ENCODE measurements at places on chromosomes 1 and 21.

- peak; percentile 76 for DNase-seq
Observed at GRCh38 chr1:23530747-23531561, at the start of gene E2F2. E2F2 (minus strand) TSS chr1:23531233; CDS start chr1:23530793, 440 bp downstream.

GRCh38 chr1:222910699-222911098 is 95.9 kb downstream of the DISP1 start:
- no peak for DNase-seq

- no peak for DNase-seq
Observed at GRCh38 chr1:156852418-156852874, 6.5 kb downstream of the INSRR start.

GRCh38 chr1:36463463-36463802 is 751 bp downstream of the MRPS15 start:
- no peak for DNase-seq

GRCh38 chr21:26461500-26461899 is 111.6 kb downstream of the CYYR1 start:
- DNase-seq = no peak

- DNase-seq = peak; percentile 58
Observed at GRCh38 chr1:182149411-182149965, 88.0 kb upstream of the ZNF648 start.

DNA sequence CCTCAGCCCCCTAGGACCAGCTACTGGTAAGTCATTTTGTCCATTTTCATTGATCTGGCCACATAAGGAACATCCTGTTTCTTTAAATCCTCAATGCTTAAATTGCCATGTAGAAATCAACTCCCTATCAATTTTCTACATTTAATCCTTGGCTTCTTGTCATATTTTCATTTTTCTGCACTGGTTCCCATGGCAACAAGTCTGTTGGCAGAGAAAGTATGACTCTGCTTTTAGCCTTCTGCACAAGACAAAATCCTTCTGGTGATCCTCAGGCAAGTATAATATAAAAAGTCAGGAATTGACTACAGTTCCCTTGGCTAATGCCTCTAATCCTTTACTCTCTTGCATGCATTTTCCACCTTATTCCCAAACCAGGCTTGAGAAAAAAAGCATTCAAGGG is 65.0 kb downstream of the LRRC40 start:
- no peak for DNase-seq

GRCh38 chr21:41864311-41865001 is 14.7 kb downstream of the PRDM15 start:
- no peak for DNase-seq

GRCh38 chr1:198977909-198978308 is 339.1 kb downstream of the PTPRC start:
- no peak for DNase-seq

DNA sequence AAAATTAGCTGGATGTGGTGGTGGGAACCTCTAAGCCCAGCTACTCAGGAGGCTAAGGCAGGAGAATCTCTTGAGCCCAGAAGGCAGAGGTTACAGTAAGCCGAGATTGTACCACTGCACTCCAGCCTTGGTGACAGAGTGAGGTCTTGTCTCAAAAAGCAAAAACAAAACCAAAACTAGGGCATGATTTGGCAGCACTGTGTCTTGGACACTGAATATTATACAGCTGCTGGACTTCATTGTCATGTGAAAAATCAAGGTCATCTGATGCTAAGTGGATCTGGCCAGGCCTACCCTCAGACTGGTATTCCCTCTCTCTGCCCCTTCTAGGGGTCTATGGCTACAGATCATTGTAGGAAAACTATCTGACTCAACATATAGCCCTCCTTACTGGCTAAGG is 55.2 kb upstream of the MRPS6 start:
- no peak for DNase-seq

GRCh38 chr1:53278298-53278725 is 40.0 kb upstream of the MAGOH start:
- peak; percentile 90 for DNase-seq

DNA sequence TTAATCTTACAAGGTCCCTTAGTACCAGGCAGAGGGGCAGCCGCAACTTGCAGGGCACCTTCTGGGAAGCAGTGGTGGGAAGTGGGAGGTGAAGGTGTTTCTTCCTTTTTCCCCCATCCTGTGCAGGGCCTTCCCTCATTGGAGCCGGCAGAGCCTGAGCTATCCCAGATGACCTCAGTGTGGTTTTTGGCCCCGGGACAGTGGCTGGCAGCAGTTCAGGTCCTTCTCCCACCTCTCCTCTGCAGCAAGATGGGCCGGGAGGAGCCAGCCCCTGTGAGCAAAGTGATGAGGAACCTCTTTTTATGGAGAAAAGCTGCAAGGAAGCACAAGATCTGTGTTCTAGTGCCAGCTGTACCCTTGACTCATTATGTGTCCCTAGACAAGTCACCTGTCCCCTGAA is 6.8 kb downstream of the PFKFB2 start:
- DNase-seq = no peak

DNA sequence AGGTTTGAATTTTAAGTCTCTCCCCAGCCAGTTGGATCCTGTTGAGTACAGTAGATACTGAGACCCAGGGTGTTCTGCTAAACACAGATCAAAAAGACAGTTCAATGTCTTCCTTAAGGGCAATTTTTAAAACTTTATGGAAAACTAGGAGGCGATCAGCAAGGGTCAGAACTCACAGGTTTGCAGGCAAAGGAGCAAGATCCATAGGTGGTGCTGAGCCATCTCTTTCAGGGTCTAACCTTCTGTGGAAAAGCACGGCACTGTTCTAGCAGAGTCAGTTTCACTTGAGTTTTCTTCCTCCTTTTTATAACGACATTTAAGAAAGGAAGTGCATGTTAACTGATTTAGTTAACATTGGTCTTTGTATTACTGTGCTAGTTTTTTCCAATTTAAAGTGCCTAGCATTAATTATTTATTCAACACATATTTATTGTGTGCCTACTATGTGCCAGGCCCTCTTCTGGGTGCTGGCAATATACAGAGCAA is at the start of gene CD84:
Gene CD84, minus strand, starts transcription at position 281 of the 486 bp plus-strand sequence. Its CDS starts 59 bp downstream, at position 222.
- DNase-seq = no peak

GRCh38 chr1:207863893-207864535 is 46.9 kb downstream of the CD34 start:
- no peak for DNase-seq

DNA sequence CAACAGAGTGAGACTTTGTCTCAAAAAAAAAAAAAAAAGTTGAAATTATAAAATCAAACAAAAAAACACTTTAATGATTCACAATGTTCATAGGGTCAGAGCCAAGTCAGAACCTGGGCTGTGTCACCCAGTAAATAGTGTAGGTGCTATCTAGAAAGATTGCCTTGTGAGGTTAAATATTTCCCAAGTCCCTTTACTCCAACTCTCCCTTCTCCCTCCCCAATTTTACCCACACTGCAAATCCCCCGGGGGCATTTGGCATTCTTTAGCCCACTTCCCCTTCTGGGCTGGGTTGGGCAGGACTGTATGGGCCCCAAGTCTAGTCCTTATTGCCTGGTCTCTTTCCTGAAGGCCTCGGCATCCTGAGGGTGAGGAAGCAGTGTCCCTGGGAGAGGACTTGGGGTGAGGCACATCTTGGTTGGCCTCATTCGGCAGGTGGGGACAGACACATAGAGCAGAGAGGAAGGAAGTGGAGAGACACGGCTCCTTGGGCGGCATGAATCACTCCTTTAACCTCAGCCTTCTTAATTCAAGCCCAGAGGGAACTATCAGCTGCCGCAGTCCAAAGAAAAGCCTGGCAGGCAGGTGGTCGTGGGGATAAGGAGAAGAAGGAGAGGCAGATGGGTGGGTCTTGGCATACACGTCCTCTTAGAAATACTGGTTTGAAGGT is 8.2 kb downstream of the ADORA1 start:
- DNase-seq = no peak

- no peak for DNase-seq
Observed at GRCh38 chr1:25209516-25209915, 22.8 kb downstream of the SYF2 start.

- no peak for DNase-seq
Observed at GRCh38 chr1:115428256-115428655, 90.2 kb upstream of the NGF start.

DNA sequence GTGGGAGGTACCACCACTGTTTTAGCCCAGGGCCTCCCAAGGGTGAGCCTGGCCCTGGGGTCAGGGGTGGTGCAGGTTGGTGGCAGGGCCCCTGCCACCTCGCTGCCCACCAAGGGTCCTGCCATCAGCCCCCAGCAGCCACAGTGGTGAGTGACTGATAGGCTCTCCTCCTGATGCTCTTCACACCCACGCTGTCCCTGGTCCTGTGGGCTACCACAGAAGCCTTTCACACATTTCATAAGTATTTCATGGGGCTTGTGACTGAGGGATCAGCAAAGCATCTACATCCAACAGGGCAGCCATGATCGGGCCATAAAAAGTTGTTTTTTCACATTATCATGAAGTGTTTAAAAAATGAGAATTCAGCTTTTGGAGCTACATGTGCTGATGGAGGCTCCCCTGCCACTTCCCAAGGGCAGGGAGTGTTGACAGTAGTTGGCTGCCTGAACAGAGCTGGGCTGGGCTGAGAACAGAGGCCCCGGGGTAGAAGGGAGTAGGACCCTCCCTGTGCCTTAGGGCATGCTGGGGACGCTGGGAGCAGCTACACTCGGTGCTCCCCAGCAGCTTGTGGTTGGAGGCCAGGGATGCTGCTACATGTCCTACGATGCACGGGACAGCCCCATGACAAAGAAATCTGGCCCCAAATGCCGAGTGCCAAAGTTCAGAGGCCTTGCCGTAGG is 73.1 kb upstream of the TMEM51 start:
- DNase-seq = no peak

DNA sequence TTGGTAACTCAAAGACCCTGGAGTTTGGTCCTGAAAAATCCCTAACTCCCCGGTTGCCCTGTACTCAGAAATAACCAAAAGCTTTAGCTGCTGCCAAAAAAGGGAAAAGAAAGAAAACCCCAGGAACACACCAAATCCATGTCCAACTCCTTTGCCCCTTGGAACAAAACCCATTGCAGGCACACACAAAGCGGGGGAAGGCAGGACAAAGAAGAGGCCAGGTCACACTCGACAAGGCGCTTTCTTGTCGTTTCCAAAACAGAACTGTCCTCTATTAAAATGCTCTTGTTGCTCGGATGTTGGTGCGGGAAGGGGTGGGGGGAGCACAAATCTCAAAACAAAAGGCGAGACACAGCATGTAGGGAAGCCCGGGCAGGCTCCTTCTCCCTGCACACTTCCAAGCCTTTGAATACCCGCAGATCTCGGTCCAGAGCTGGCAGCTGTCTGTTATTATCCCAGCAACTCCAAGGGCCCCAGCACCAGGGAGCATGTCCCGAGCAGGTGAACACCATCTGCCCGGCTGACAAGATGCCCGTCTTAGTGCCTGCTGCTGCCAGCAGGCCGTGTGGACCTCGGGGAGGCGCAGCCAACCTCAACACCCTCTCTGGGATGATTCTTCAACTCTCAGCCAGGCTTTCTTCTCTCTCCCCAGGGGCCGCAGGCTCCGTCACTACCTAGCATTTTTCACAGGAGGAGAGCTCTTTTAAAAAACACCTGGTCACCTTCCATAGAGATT is 96.4 kb downstream of the SSBP3 start:
- no peak for DNase-seq

DNA sequence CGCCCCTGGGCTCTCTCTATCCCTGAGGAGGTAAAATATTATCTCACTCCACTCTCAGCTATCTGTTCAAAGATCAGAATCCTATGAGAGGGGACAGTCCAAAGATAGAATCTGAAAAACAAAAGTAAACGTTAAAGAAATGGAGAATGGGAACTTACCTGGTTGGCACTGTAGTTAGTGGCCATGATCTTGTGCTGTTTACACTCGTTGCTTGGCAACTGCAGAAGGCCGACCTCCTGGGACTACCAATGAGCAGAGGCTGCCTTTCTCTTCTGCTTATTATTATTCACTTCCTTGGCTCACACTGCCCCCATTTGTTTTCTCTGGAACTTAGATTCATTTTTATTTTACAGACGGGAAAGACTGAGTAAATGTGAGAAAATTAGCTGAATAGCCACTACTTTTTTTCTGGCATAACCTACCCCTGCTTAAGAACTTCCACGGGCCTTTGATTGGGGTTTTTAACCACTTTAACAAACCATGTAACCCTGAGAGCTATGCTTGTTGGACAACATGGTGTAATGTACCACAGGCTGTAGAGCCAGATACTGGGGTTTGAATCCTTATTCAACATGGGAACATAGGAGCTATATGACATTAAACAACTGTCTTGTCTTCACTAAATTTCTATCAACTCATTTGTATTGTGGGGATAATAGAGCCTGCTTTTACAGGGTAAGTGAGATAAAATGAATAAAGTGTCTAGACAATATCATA is at the start of gene CFAP126:
Gene CFAP126, minus strand, starts transcription at position 193 of the 717 bp plus-strand sequence. Its CDS starts 8 bp downstream, at position 185.
- DNase-seq = no peak

GRCh38 chr1:29090937-29091618 is 32.6 kb downstream of the TMEM200B start:
- no peak for DNase-seq

DNA sequence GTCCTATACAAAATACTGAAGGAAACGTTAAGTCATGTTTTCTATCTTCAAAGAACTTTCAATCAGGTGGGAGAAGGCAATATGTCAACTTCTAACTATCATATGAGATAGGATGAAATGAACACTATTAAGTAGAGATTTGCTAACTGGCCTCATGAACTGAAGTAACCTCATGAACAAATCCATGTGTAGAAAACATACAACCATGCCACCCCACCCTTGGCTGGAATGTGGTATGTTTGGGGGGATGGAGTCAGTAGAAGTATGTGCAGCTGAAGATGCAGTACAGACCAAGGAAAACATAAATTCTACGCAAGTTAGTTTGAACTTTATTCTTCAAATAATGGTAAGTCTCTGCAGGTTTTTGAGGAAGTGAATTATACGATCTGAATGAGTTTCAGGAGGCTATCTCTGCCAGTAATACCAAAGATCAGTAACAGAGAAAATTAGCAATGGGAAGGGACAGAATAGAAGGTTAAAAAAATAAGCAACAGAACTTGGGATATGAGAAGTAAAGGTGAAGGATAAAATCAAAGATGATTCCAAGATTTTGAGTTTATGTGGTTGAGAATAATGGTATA is 4.5 kb downstream of the TRMT1L start:
- DNase-seq = no peak

DNA sequence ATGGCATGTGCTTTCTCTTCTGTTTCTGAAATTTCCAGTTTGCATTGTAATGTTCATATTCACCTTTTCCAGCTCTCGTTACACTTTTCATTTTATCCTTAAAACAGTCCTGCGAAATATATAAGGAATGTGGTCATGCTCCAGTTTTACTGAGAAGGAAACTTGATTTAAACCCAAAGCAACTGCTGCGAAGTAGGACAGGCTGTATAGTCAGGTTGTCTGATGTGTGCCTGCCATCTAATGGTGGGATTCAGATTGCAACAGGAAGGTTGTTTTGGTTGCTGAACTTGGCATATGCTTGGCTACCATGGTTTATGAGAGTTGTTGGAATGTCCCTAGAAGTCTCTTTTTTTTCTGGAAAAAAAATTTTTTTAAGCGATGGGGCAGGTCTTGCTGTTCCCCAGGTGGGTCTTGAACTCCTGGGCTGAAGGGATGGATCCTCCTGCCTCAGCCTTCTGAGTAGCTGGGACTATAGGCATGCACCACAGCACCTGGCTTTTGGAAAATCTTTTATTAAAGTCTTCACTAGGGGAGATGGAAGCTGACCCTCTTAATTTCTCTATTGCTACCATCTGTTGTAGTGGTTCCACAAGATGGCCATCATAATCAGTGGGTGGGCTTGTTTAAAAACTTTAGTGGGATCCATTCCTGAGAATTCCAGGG is 86.9 kb downstream of the UCK2 start:
- DNase-seq = no peak
